Ecto neural progenitor cell (in vitro differentiated cells): ENCODE measurements at places on chromosomes 3 and 15.

DNA sequence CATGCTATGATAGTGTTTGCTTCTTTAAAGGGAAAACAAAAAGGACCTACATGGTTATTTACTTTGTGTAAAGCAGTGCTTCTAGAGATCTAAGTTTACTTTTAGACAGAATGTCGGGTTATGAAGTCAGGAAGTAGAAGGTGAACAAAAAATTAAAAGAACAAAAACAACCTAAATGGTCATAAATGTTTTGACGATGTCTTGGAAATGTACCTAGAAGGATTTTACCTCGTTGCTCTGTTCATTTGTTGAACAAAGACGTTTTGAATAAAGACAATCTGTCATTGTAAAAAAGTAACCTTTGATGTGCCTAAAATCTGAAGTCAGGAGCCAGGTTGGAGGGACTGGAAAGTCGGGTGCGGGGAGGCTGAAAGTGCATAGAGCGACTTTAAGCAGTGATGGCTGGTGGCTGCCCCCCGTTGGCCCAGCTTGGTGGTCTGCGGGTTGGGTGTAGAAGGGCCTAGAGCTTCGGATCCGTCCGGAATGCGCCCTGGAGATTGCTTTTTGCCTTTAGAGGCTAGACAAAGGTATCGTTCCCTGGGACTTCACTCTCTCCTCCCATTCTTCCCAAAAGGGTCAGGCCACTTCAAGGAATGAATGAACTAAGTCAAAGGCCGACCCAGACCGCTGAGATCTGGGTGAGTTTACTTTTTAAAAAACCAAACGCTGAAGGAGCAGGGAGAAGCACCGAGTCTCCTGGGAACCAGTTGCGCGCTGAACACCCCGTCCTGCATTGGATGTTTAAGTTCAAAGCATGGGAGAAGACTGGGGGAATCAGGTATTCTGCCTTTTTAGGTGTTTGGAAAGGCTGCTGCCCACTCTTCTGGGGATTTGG is 2.1 kb downstream of the SOX14 start:
- DNase-seq = peak; percentile 60

- DNase-seq = no peak
Observed at GRCh38 chr3:53671192-53671960, 174.8 kb downstream of the CHDH start.

GRCh38 chr3:21533002-21533401 is 218.0 kb downstream of the ZNF385D start:
- no peak for DNase-seq

GRCh38 chr3:3355442-3355841 is 176.0 kb upstream of the CRBN start:
- no peak for DNase-seq
